Frontal cortex (tissue), 4 donors: ENCODE measurements at places on chromosomes 13 and 19.

- no peak for DNase-seq
Observed at GRCh38 chr19:55149078-55150003, at the start of gene TNNT1. Gene TNNT1, minus strand, starts transcription at chr19:55149206. Its CDS starts 2,049 bp downstream, at chr19:55147157.

DNA sequence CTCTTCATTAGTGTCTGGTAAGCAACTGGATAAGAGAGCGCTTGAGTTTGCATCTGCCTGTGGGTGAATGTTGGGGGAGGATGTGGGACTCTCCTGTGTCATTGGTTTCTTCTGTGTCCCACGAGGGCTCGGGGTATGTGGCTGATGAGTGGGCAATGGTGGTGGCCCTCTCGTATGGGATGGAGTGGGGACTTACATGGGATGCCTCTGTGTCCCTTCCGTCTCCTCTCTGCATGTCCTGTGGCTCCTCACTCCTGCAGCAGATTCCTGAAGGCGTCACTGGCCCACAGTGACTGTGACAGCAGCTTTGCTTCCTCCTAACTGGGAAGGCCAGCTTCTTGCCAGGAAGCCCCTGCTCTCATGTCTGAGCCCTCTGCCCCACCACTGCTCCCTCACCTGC, 2.6 kb upstream of the LRP3 start:
- DNase-seq: no peak

- DNase-seq: no peak
Observed at GRCh38 chr19:40229484-40229883, 3.0 kb upstream of the CCNP start.

- DNase-seq: no peak
Observed at GRCh38 chr19:29266001-29266400, 53.0 kb upstream of the UQCRFS1 start.

DNA sequence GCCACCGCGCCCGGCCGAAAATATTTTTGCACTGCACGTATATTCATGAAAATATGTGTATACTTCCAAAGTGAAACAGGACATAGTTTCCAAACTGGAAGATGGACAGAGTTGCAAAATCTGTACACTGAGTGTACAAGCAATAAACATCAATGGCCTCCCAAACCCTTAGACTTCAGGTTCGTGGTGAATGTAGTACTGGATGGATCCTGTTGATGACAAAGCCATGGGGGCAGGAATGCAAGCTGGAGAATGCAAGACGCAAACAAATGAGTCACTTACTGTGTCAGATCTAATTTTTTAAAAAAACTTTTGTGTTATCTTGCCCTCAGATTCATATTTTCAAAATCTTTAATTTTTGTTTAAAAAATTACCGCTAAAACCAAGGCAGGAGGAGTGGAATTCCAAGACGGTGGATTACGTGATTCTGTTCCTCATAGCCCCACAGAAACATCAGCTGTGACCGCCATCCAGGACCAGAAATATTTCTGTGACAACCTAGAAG, 12.7 kb upstream of the LILRA2 start:
- DNase-seq: no peak

GRCh38 chr19:49889687-49890348, 6.9 kb downstream of the IL4I1 start:
- peak; percentile 85 for DNase-seq
